GM23338 (cell line): ENCODE measurements at places on chromosomes 11 and 22.

GRCh38 chr11:67376873-67377808, 3.7 kb upstream of the CLCF1 start:
- no peak overlapping the region for H3K27ac ChIP-seq
- H3K36me3 ChIP-seq: no peaks in the 10 kb centered on the region
- H3K27me3 ChIP-seq: peaks cover 61% of the 10 kb centered on the region
- peak overlapping the region; percentile 59; the same call in 1 of the 2 replicates for H3K4me3 ChIP-seq
- no peak for DNase-seq

GRCh38 chr11:62843466-62843865, 4.1 kb upstream of the WDR74 start:
- H3K27me3 ChIP-seq: no peaks in the 10 kb centered on the region
- DNase-seq: no peak
- no peak overlapping the region for H3K27ac ChIP-seq

DNA sequence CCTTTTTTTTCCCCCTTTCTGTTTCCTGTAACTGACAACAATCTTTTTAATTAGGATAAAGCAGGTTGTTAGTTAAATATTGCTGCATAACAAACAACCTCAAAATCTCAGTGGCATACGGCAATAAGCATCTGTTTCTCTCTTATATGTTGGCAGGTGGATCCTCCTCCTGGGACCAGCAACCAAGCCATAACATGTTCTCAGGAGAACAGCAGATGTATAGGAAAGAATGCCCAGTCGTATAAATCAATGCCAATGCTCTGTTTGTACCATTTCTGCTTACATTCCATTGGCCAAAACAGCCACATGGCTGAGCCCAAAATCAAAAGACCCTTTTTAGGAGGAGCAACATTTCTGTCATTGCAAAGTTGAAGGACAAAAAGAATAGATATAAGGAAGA, 445.7 kb downstream of the AASDHPPT start:
- peaks cover 5% of the 10 kb centered on the region; the same call in 1 of the 2 replicates for H3K4me1 ChIP-seq
- H3K27me3 ChIP-seq: no peaks in the 10 kb centered on the region
- no peaks in the 10 kb centered on the region for H3K36me3 ChIP-seq
- no peak for DNase-seq
- no peak overlapping the region for H3K4me3 ChIP-seq

GRCh38 chr11:124839128-124839971, 25.9 kb upstream of the ROBO3 start:
- peaks cover 89% of the 10 kb centered on the region for H3K27me3 ChIP-seq
- H3K4me3 ChIP-seq: peak overlapping the region; percentile 57
- no peak overlapping the region for H3K27ac ChIP-seq
- no peaks in the 10 kb centered on the region for H3K36me3 ChIP-seq

GRCh38 chr11:2105511-2105910, 33.7 kb downstream of the IGF2 start:
- DNase-seq: no peak
- no peaks in the 10 kb centered on the region for H3K4me1 ChIP-seq
- H3K27me3 ChIP-seq: no peaks in the 10 kb centered on the region
- no peak overlapping the region for H3K27ac ChIP-seq

DNA sequence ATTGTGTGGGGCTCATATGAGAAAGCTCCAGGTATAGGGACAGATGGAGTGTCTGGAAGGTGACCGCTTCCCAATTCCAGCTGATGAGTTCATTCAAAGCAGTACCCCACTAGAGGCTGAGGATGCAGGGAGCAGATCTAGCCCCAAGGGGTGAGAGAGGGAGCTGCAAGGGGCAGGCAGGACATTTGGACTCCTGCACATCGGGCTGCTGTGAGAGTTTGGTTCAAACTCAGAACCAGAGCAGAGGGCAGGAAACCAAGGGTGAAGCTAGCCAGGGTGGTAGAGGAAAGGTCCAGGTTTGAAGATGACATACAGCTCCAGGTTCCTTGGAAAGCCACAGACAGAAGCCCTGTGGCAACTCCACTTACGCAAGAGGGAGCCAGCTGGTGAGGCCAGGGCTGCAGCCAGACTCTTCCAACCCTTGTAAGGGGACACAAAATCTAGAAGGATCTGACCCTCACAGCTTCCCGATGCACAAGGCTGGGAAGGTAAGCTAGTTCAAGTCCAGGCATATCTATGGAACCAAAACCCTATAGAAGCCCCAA, 1.9 kb downstream of the CSNK2A3 start:
- H3K4me1 ChIP-seq: no peaks in the 10 kb centered on the region
- H3K27ac ChIP-seq: no peak overlapping the region
- no peak overlapping the region for H3K4me3 ChIP-seq
- no peak for DNase-seq
- H3K36me3 ChIP-seq: no peaks in the 10 kb centered on the region
- H3K27me3 ChIP-seq: no peaks in the 10 kb centered on the region

DNA sequence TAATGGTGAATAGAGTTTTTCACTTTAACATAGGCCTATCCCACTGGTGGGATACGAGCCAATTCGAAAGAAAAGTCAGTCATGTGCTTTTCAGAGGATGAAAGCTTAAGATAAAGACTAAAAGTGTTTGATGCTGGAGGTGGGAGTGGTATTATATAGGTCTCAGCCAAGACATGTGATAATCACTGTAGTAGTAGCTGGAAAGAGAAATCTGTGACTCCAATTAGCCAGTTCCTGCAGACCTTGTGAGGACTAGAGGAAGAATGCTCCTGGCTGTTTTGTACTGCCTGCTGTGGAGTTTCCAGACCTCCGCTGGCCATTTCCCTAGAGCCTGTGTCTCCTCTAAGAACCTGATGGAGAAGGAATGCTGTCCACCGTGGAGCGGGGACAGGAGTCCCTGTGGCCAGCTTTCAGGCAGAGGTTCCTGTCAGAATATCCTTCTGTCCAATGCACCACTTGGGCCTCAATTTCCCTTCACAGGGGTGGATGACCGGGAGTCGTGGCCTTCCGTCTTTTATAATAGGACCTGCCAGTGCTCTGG, at the start of gene TYR:
TSS of gene TYR (plus strand) at position 185 of the 541 bp plus-strand sequence. CDS start at position 264, 79 bp downstream.
- H3K36me3 ChIP-seq: no peaks in the 10 kb centered on the region
- peaks cover 16% of the 10 kb centered on the region for H3K4me1 ChIP-seq
- H3K27ac ChIP-seq: no peak within 1 kb of the TSS
- H3K4me3 ChIP-seq: no peak within 1 kb of the TSS
- H3K27me3 ChIP-seq: no peaks in the 10 kb centered on the region
- DNase-seq: no peak

GRCh38 chr22:26404851-26405421, 24.1 kb upstream of the ASPHD2 start:
- no peak for DNase-seq
- no peak overlapping the region for H3K4me3 ChIP-seq
- no peak overlapping the region for H3K27ac ChIP-seq

DNA sequence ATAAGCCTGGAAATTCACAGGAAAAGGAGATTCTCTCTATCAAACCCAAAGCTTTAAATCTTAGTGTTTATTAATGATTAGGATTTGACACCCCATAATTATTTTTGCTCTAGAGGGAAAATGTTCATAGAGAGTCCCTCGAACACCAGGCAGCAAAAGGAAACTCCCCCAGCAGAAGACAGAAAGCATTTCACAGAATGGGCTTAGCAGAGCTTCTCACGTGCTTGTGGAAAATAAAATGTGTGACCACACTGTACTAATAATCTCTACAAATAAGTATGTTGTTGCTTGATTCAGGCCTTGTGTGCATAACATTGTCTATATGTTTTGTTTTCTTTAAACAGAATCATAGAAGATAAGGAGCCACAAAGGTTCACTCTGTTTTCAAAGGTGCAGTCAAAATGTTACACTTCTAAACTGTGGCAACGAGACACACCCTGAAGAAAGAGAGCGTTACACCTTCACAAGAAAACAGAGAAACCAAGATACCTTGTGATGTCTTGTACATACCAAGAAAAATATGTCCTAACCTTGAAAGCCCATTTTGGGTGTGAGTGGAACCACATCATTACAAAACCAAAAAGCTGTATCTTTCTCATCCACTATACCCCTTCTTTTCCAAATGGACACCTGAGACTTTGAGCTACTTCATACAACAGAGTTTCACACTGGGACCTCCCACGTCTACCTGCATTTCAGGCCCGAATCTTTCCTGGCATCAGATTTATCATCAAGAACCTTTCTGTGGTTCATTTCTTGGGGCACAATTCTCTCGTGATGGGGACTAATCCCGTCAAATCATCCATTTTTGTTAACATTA, 282.5 kb downstream of the ETS1 start:
- H3K27ac ChIP-seq: no peak overlapping the region
- H3K36me3 ChIP-seq: no peaks in the 10 kb centered on the region
- no peaks in the 10 kb centered on the region for H3K4me1 ChIP-seq
- no peak overlapping the region for H3K4me3 ChIP-seq
- no peak for DNase-seq

GRCh38 chr11:18836417-18836816, 44.8 kb upstream of the PTPN5 start:
- no peaks in the 10 kb centered on the region for H3K36me3 ChIP-seq
- no peak overlapping the region for H3K4me3 ChIP-seq
- no peaks in the 10 kb centered on the region for H3K27me3 ChIP-seq

- no peaks in the 10 kb centered on the region for H3K36me3 ChIP-seq
- peaks cover 4% of the 10 kb centered on the region; the same call in 1 of the 2 replicates for H3K4me1 ChIP-seq
- H3K4me3 ChIP-seq: no peak overlapping the region
- no peak overlapping the region for H3K27ac ChIP-seq
- peaks cover 9% of the 10 kb centered on the region; the same call in 1 of the 2 replicates for H3K27me3 ChIP-seq
Measured at GRCh38 chr22:50621356-50621880, 6.5 kb downstream of the ARSA start.

DNA sequence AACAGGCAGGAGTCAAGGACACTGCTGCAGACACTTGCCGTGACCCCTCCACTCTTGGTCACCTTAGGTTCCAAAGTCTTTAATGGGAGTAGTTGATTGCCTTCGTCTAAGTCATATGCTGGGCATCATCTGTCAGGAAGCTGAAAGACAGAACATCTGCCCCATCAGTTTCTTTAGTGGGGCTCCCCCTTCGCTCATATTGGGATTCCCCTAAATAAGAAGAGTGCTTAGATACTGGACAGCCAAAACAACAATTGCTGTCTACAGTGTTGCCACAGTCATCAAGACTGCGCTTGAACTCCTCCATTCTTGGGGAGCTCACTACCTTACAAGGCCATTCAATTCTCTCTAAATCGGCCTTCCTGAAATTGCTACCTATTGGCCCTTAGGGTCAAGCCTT, 58.5 kb downstream of the UBASH3B start:
- no peak overlapping the region for H3K4me3 ChIP-seq
- no peak overlapping the region for H3K27ac ChIP-seq
- no peaks in the 10 kb centered on the region for H3K4me1 ChIP-seq
- no peak for DNase-seq

DNA sequence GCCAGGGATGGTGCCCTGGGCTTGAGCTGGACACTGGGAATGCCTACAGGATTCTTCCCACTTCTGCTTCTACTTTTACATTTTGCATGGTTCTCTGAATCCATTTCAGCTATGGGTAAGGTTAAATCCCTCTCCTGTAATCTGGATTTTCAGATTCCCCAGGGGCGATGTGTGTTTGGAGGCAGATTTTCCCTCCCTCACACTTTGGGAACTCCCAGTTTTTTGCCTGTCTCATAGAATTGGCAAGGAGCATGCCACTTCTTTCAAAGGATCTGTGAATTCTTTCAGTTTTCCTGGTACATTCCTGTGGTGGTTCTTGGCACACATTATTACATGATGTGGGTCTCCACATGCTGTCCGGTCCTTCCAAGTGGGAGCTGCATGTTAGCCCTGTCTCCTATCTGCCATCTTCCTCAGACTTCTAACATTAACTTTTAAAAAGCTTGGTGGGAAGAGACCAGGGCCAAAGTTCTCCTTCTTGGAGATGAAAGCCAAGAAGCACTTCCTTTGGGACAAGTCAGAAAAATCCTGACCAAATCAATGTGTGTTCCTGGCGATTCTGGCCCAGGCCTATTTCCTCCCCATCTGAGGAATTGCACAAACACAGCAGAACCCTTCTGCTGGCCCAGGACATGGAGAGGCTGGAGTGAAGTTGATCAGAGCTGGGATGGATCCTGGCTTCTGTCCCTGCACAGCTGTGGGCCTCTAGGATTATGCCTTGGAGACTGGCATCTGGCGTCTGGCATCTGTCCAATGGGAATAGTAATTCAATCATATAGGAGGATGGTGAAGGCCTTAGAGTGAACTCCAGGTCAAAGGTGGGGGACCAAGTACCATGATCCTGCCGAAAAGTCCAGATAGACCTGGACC, 5.4 kb upstream of the APOL2 start:
- H3K27me3 ChIP-seq: no peaks in the 10 kb centered on the region
- H3K4me1 ChIP-seq: no peaks in the 10 kb centered on the region
- no peak overlapping the region for H3K4me3 ChIP-seq
- DNase-seq: no peak

DNA sequence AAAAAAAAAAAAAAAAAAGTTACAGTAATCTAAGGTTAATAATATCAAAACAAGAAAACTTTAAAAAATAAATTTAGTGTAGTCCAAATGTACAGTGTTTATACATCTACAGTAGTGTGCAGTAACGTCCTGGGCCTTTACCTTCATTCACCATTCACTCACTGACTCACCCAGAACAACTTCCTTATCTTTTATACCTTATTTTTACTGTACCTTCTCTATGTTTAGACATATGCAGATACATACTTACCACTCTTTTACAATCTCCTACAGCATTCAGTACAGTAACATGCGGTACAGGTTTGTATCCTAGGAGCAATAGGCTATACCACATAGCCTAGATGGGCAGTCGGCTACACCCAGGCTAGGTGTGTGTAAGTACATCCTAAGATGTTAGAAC, 38.5 kb downstream of the TCF20 start:
- H3K36me3 ChIP-seq: no peaks in the 10 kb centered on the region
- no peak overlapping the region for H3K27ac ChIP-seq
- no peak overlapping the region for H3K4me3 ChIP-seq
- H3K27me3 ChIP-seq: no peaks in the 10 kb centered on the region
- no peak for DNase-seq
- 0 out of 2 replicates have a peak, but pooled peaks cover 4% of the 10 kb centered on the region for H3K4me1 ChIP-seq

DNA sequence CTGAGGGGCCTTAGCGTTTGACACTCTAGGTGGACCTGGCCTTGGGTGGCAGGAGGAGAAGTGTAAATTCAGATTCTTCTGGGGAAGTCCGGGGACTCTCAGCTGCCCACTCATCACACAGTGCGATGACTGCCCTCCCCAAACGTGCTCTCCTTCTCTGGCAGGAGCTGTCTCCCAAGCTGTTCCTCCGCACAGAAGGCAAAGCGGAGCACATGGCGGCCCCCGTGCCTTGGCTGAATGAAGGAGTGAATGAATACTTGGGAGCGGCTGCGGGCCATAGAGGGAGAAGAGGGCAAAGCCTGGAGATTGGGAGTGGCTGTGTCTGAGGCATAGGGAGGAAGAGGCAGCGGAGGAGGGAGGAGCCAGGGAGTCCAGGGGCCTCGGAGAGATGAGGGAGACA, 6.9 kb upstream of the NAA40 start:
- peaks cover 25% of the 10 kb centered on the region for H3K27me3 ChIP-seq
- DNase-seq: no peak
- H3K36me3 ChIP-seq: no peaks in the 10 kb centered on the region
- H3K27ac ChIP-seq: no peak overlapping the region
- H3K4me3 ChIP-seq: no peak overlapping the region
